ENCODE measurements at places on chromosomes 6 and 20.

DNA sequence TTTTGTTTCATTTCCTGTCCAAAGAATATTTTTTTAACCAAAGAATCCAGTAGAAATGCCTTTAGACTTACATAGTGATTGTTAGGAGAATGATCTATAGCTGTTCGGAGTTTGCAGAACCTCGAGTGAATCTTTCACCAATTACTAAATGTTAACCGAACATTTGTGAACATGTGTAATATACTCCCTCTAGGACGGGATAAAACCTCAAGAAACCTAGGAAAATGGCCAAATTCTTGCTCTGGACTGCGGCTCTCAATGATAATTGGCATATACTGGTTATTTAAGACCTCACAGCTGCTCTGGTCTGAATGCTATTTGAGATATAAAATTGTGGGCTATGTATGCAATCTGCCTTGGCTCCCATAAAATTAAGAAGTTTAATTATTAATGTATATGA, 137.1 kb downstream of the PACRG start:
- no peak for DNase-seq

GRCh38 chr6:6711832-6712448, 123.4 kb downstream of the LY86 start:
- no peak for DNase-seq

GRCh38 chr6:148509800-148510581, 167.4 kb downstream of the SASH1 start:
- DNase-seq, result no peak

GRCh38 chr6:2218866-2219265, 26.5 kb downstream of the GMDS start:
- DNase-seq, result no peak

DNA sequence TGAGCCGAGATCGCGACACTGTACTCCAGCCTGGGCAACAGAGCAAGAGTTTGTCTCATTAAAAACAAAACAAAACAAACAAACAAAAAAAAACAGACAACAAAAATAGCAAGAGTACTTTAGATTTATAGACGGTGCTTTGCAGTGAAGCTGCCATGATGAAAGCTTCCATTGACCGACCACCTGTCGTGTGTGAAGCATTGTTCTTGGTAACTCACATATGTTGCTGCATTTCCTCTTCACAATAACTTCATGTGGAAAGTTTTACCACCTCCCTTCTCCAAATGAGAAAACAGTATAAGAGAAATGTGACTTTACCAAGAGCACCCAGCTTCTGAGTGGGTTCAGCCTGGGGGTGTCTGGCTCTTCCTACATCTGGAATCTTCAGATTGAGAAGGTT, 56.4 kb upstream of the PTGIS start:
- DNase-seq, result no peak

DNA sequence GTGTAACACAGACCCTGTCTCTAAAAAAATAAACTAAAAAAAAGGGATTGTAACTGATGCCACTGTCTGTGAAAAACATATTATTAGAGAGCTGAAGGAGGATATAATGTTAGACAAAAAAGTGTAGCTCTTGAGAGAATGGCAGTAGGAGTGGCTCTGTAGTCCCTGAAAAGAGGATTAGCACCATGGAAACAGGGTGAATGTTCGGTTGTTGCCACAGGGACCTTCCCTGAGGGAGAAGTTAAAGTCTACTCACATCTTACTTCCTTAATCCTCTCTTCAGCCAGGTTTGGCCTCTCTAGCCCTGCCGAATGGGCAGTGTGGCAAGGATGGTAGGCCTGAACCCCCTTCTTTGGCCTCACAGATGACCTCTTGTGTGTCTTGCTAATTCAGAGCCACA, 12.1 kb downstream of the SCAND1 start:
- no peak for DNase-seq

DNA sequence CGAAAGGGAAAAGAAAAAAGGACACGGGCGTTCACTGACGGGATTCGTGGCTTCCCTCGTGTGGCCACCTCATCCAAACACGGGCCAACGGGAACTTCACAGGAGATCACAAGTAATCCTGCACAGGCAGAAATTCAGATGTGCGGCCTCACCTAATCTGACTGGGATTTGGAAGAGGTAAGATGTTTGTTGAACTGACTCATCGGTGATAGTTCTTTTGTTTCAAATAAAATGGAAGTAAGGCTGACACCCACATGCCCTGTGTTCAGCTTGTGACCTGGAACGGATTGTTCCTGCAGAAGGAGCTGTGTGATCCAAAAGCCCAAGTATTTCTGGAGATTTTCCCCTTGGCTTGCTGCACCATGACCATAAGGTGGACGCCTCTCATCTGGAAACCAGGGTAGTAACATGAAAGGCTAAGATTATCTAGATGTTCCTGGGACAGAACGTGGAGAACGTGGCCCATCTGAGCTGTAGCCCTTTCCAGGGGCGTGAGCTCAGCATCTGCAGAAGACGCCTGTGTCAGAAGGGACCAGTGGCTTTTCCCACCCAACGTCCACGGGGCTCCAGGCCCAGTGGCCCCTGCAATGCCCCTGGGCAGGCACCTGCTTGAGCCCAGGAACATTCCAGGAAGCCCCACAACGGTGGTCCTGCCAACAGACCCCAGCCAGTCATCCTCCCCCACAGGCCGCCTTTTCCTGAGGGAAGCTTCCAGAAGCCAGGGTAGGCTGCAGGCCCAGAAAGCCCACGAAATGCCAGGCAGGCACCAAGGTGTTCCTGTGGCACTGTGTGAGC, 39.7 kb downstream of the DLL1 start:
- DNase-seq, result no peak

- DNase-seq, result no peak
Measured at GRCh38 chr20:50724112-50724725, 7.2 kb upstream of the PARD6B start.

GRCh38 chr6:141878686-141879085, 254.0 kb upstream of the GJE1 start:
- no peak for DNase-seq

DNA sequence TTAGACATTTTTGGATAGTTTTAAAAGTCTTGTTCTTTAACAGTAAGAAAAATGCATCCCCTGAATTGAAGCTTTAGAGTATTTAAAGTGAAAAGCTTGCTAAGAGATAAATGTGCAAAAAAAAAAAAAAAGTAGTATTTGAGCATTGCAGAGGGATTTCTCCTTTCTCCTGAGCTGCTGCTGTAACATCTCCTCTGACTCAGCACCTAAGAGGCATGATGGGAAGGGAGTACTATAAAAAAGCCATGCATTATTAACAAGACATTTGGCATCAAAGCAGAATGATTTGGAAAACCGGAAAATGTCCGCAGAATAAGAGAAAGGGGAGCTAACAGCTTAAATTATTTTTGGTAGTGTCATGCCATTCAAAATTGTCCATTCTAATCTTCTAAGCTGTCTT, 27.9 kb downstream of the B4GALT5 start:
- DNase-seq, result no peak

- no peak for DNase-seq
Measured at GRCh38 chr20:19673575-19673974, 84.5 kb upstream of the RIN2 start.

- no peak for DNase-seq
Measured at GRCh38 chr6:5044866-5045265, 40.3 kb upstream of the PPP1R3G start.

DNA sequence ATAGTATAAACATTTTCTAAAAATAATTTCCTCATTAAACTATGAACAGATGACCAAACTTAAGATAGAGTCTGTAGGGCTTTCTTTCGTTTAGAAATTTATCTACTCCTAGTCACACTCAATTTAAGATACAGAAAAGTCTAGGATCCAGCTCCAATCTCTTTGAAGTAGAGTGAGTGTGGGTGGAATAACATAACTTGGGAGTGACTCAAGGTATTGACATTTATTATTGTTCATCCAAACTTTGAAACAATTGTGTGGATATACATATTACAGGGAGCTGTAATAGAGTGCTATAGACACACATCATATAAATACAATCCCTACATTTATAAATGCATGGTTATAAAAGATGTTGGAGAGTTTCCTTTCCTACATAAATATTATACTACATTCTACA, 715.2 kb upstream of the MANEA start:
- no peak for DNase-seq

- DNase-seq, result no peak
Measured at GRCh38 chr6:74605922-74606581, 599.8 kb downstream of the COL12A1 start.

DNA sequence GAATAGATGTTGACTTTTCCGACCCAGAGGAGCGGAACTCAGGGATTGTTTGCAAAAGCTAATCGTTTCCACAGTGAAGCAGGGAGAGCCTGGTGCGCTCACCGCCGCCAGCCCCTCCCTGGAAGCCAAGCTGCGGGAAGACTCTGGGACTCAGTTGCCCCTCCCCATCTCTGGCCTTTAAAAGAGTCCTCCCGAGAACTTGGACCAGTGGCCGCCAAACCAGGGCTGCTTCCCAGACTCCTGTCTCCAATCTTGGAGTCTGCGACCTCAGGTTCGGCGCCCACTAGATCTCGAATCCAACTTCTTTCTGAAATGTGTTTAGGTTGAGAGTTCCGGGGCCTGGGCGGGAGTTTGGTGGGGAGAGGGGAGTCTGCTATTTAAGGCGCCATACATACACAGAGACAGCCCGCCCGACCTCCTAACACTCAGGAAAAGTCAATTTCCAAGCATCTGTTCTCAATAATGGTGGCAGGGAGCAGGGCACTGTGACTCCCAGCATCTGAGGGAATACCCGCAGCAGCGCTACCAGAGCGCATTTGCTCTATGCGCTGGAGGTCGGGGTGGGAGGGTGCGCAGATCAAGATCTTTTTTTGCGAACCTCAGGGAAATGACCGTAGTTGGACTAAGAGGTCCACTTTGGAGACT, 800 bp upstream of the GRIK2 start:
- DNase-seq, result no peak

DNA sequence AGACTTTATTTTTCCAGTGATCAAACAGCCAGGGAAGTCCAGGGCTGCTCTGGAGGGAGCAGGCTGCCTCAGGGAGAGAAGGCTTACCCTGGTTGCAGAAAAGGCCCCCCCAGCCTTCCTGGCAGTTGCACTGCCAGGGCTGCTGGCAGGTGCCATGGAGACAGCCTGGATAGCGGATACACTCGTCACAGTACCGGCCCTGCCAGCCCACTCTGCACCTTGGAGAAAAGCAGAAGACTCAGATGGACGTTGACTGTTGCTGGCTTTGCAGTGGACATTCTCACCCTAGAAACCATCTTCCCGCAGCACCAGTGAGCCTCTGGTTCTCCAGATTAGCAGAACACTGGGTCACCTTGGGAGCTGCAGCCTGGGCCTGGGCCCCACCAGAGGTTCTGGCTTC, 5.4 kb downstream of the DLL1 start:
- no peak for DNase-seq

DNA sequence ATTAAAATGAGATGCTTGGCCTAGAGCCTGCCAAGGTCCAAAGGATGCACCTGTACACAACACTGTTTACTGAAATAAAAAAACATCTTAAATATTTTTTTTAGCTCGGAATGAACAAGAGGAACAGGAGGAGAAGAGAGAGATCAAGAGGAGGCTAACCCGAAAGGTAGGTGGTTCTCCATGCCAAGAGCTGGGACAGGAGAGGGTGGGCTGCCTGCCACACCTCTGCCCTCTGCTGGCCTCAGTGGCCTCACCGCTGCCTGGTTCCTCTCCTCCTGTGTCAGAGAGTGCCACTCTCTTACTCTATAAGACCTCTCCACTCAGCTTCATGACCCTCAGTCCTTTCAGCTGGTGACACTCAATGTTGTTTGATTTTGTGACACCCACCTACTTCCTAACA, 50.2 kb downstream of the TBC1D7 start:
- no peak for DNase-seq

DNA sequence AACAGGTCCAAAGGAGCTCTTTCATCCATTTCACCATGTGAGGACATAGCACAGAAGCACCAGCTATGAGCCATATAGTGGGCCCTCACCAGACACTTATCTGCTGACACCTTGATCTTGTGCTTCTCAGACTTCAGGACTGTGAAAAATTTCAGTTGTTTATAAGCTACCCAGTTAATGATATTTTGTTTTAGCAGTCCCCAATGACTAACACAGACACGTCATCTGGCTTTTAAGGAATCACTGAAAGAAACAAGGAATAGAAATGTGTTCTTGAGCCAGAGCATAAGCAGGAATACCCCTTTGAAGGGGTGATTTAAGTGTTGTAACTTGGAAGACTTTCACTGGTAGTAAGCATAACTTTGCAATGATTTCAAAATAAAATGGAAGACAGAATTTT, 214.7 kb upstream of the PTCHD4 start:
- no peak for DNase-seq

GRCh38 chr6:49576618-49577017, 26.1 kb downstream of the C6orf141 start:
- DNase-seq, result no peak

GRCh38 chr20:539848-540247, 3.7 kb downstream of the CSNK2A1 start:
- DNase-seq, result no peak

GRCh38 chr6:81752084-81752920, at the start of gene TENT5A:
TENT5A (minus strand) TSS chr6:81752681; CDS start chr6:81752141, 540 bp downstream.
- no peak for DNase-seq

DNA sequence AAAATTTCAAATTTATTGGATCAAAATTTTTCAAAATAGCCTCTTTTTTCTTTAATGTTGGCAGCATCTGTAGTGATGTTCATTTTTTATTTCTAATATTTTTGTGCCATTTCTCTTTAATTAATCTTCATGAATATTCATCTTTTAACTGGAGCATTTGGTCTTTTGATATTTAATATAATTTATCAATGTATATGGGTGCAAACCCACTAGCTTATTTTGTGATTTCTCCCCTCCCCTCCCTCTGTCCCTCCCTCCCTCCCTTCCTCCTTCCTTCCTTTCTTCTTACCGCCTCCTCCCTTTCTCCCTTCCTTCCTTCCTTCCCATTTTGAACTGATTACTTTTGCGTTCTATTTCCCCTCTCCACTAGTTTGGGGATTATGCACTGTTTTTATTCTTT, 49.2 kb downstream of the TGM2 start:
- no peak for DNase-seq

- DNase-seq, result no peak
Measured at GRCh38 chr6:159594106-159594749, 98.8 kb downstream of the SOD2 start.

GRCh38 chr20:64136004-64136710, 28.1 kb upstream of the MYT1 start:
- no peak for DNase-seq

DNA sequence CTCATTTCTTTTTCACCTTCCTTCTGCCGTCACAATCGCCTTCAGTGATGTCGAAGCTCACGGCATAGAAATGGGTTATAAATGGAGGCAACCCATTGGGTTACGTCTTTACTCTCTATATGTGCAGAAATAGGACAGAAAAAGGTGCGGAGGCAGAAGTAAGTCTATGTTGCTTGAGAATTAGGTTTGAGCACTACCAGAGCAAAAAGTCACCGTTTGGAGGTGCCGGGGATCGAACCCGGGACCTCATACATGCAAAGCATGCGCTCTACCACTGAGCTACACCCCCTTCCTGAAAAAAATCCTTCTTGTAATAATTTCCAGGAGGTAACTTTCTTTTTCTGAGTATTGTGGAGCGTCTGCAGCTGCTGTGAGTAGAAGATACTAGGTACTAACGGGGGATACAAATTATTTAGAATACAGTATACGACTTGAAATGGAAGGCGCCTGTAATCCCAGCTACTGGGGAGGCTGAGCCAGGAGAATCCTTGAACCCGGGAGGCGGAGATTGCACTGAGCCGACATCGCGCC, 134.2 kb downstream of the TRIM27 start:
- DNase-seq, result no peak

GRCh38 chr6:170371588-170371987, 65.0 kb downstream of the FAM120B start:
- peak; percentile 23 for DNase-seq
